Neural progenitor cell (in vitro differentiated cells): ENCODE measurements at places on chromosomes 12 and 14. TPM values are rescaled to one million over a fixed set of nuclear protein-coding genes. Genes with fewer than 3 reads are reported as not detected.
A peak's percentile ranks its signal among the peaks of the same experiment; 100 is the strongest.

DNA sequence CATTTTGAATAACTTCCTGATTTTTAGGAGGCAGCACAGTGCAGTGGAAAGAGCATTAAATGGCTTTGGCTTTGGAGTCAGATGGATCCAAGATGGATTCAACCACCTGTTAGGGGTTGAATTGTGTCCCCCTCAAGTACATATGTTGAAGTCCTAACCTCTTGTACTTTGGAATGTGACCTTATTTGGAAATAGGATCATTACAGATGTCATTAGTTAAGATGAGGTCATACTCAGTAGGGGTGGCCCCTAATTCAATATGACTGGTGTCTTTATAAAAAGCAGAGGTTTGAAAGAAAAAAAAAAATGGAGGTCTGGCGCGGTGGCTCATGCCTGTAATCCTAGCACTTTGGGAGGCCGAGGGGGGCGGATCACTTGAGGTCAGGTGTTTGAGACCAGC lies 18.8 kb downstream of the ATP5MC2 start:
- DNase-seq, result no peak

- no peak for DNase-seq
Observed at GRCh38 chr14:30855345-30856037, 18.9 kb upstream of the COCH start.

DNA sequence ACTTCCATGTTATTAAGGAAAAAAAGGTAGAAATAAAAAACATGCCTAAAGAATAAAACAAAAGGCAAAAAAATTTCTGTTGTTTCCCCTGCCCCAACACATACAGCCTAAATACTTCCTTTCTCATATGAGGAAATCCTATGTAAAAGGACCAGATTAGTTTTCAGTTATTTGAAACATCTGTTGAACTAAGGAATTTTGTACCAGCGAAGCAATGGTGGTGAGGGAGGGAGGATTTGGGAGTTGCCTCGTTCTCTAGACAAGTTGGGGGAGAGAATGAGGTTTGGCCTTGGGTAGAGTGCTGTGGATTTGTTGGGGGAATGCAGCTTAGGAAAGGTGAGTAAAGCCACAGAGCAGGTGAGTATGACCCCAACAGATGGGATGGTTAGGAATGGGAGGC lies 141.5 kb upstream of the RFLNA start:
- no peak for DNase-seq

Gene PIWIL1
- not detected in 2 replicates for total RNA-seq

DNA sequence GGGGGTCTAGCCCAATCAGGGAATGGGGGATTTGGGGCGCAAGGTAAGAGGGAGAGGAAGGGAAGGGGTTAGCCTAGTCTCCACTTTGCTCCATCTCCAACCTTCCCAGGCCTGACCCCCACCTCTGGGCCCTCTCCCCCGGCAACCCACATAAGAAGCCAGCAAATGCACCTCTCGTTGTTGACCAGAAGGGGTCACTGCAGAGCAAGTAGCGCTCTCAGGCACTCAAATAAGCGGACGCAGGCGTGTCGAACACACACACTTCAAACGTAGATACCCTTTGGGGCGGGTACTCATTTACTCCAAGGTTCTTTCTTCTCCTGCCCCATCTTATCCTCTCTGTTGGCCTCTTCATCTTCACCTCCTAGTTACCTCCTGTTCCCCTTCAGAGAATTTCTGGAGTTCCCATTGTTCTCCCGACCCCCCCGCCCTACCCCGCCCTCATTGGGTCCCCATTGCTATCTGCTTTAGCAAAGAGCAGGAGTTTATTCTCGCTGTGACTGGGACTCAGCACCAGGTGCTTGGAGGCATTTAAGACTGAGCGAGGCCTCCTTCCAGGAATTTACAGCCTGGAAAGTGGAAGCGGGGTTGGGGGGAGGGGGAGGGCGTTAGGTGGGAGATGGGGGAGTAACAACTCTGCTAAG lies 1.5 kb upstream of the SRRM4 start:
- DNase-seq, result peak; percentile 92

DNA sequence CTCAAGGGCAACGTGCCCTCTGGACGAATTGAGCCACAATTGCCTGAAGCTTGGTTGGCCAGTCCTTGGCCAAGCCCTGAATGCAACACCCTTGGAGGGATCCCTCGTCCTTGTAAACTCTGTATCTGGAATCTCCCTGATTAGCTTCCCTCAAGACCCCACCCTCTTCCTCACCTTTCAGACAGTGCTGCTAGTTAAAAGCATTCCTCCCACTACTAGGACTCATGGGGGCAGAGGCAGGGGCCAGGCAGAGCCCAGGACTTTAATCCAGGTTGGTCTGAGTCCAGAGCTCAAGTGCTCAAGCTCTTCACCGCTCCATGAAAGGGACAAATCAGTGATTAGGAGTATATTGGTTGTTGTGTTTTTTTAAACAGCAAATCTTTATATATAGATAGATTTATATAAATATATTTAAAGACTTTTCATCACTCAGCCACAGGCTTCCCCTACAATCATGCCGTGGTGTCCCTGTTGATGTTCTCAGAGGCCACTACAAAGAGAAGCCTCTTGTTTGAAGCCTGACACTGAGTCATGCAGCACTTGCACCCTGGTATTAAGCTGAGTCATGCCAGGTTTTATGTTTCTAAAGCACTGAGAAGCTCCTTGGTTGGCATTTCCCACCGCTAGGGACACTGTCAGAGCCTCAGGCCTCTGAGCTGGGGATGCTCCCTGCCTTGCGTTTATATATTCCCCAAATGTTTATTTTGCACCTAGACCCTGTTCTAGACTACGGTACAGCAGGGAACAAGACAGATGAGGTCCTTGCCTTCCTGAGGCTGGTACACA lies 53.8 kb upstream of the GSC start:
- DNase-seq, result no peak
